ENCODE measurements at places on chromosomes 5 and 9. TPM values are rescaled to one million over a fixed set of nuclear protein-coding genes. Genes with fewer than 3 reads are reported as not detected.

GRCh38 chr9:125541840-125542243, 165.2 kb downstream of the MAPKAP1 start:
- DNase-seq, result peak; percentile 28

DNA sequence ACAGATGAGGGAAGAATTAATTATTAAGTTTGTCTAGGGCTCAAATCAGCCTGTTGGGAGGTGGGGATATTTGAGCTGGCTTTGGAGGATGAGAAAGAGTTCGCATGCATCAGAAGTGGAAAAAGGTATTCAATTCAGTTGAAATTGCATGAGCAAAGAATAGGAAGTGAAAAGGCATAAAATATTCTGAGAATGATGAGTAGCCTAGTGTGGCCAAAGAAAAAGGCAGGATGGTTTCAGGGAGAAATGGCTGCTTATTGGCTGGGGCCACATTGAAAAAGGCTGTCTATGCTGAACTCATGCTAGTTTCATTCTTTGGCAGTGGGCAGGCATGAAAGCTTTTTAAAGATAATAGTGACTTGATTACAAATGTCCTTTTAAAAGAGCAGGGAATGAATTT, 235.4 kb upstream of the RIOK2 start:
- no peak for DNase-seq

The MYMK gene
- total RNA-seq, result not detected

DNA sequence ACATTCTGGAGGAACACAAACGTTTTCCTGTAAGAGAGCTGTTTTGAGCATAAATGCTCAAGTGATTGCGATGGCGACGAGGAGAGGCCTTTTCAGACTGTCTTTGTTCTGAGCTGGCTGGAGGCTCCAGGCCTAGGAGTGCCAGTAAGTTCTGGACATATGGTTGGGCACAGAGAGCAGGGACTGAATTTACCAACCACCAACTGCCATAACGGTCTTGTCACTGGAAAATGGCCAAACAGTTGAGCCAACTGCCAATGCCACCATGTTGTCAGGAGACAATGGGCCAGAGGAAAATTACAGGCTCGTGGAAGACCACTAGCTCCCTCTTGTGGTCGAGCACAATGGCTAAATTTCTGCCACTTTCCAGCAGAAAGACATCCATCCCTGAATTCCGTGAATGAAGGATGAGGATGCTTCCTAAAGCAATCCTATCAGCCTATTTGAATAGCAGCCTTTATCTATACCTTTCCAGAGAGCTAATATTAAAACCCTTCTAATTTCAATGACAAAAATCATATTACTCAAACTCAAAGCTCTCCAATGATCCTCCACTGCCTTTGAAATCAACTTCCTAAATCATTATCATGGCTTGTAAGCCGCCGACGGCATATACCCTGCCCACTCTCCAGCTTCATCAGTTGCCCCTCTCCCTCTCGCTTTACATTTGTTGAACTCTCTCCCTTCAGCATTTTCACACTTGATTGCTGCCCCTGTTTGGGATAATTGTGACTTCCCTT, 66.9 kb upstream of the GLIS3 start:
- DNase-seq, result peak; percentile 53

GRCh38 chr5:6359555-6360322, 18.6 kb downstream of the MED10 start:
- no peak for DNase-seq

- DNase-seq, result no peak
These were observed 36.4 kb downstream of the POU5F2 start for GRCh38 chr5:93704996-93705395.

DNA sequence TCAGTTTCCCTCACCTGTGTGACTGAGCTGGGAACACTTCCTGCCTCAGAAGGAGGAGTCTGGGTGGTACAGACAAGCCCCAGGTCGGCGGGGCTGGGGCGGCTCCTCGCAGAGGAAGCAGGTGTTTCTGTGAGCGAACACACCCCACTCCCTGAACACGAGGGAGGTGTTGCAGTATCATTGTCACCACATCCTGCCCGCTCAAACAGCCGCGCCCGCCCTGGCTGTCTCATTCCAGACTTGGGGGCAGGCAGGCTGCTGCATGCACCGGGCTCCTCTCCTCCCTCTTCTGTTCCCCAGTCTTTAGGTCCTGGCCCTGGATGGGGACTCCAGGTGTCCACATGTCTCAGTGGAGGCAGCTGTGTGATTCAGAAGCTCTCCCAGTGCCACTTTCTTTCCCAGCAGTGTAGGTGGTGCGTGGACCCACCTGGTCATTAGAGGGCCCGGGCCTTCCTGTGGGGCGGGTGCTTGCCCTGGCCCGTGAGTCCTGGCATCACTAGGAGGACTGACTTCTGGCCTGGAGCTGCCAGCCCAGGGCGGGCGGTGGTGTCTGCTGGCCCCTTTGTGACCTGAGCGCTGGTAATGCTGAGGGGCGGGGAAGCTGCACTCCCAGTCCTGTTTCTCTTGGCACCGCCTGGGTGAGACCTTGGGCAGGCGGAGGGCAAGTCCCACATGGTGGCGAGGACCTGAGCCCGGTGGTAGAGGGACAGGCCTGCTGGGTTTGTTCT, 18.3 kb upstream of the PHYHD1 start:
- no peak for DNase-seq

DNA sequence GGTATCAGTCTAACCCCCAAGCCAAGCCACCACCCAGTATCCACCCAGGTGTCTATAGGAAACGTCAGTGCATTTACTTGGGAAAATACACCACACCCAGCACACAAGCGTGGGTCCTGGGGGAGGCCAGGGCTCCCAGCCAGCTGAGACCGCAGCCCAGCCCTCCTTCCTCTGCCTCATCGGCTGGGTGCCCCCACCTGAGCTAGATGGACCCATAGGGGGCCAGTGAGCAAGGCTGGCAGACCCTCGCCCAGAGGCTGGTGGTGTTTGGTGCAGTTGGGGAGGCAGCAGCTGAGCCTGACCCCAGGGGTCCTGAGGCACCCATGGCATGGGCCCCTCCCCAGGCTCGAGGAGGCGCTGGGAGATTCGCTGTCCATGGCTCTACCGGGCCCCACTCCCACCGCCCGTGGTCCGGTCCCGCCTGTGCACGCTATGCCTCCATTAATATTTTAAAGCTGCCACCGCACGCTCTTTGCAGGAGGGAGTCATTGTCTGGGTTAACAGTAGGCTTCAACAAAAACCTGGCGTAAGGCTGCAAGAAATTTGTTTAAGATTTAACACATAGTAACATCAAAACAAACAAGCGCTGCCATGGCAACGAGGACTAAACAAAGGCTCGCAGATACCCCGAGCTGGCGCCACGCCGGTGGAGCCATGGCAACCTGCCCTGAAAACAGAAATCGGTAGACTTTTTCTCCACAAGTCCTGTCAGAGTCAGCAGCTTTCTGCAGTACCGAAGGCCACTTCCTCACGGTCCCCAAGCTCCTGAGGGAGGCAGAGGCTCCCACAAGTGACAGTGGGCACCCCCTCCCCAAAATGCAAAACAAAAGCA, 20.6 kb downstream of the TPPP start:
- DNase-seq, result peak; percentile 82

DNA sequence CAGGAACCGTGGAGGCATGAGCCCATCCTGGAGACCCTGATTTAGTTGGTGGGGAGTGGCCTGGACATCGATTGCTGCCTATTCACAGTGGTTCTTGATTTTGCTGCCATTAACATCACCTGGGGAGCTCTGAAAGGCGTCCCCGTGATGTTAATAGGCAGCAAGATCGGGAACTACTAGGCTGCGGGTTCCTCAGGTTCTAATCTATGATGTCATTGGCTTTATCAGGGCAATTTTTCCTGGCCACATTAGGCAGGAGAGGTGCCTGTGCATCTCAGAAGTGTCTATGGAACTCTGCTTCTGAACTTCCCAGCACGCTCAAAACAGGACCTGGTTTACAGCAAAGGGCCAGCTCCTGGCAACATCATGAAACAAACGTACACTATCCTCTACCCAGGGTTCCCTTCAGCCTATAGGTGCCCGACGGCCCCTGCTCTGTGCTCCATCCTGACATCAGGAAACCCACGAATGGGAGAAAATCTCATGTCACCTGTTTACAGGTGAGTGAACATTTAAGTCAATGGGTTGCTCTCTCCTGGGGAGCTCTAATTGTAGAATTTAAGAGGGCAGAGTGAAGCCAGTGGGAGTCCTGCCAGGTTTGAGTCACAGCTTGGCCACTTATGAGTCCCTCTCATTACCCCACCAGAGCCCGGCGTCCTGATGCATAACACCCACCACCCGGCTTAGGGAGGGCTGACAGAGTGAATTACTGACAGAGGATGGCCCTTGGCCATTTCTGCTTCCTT, 49.4 kb downstream of the ROPN1L start:
- DNase-seq, result no peak

- DNase-seq, result peak; percentile 91
These were observed 30.1 kb downstream of the PTPA start for GRCh38 chr9:129141066-129142041.

DNA sequence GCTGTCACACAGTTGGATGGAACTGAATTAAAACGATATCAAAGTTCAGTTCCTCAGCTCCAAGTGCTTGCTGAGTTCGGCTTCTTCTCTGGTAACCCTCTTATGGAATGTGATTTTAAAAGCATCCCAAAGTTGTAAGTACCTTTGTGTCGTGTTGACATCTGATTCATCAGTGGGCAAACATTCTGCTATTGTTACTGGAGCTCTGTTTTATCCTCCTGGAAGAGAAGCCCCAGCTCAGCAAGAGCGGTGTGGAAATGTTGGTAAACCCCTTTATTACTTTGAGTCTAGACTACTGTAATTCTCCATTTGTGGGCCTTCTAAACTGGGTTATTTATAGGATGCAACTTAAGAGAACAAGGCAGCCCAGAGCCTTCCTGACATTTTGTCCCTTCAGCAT, 699.3 kb upstream of the WWC1 start:
- no peak for DNase-seq

GRCh38 chr9:35812025-35812602, at the start of gene SPAG8:
SPAG8 (minus strand) TSS chr9:35812262; CDS start chr9:35812147, 115 bp downstream.
- DNase-seq, result peak; percentile 90

The PCDHGC5 gene
- total RNA-seq, result 1.2 TPM

The COL27A1 gene
- 48.6 TPM for total RNA-seq

The GNAQ gene
- 61.8 TPM for total RNA-seq

The ZSWIM6 gene
- 25.7 TPM for total RNA-seq

- DNase-seq, result no peak
These were observed 111.7 kb downstream of the KCNN2 start for GRCh38 chr5:114473541-114473940.

The OBP2B gene
- total RNA-seq, result not detected

DNA sequence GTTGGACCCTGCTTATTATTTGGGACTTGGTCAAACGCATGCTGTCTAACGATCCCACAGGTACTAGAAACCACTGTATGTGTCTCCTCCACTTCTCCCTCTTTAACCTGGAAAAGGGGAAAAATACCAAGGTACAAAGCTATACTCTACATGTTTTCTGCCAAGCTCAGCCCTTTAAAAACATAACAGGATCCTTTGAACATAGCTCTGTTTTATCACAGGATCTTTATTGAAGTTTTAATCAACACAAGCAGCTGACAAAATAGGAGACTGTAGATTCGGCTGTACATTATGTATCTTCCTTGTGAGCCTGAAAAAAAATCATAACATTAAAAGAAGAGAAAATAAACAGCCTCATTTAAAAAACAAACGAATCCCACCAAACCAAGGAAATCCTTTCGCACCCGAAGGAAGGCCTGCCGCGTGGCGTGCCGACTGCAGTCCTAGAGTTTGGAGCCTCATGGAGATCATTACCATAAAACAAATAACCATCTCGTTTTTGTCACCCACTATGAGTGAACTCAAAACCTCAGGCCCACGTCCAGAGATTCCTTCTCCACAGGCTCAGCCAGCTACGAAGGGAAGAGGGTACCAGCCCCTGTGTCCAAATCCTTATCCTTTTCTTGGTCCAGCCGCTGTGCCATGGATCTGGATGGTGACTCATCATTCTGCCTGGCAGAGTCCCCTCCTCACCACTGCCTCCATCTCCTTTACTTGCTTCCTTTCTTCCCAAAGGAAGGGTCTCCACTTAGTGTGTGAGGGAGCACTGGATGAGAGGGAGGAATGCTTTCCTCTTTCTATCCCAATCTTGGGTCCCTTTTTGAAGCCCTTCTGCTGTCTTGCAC, 651.1 kb downstream of the CCDC171 start:
- no peak for DNase-seq

- DNase-seq, result no peak
These were observed 123.1 kb upstream of the PJA2 start for GRCh38 chr5:109532773-109533364.

GRCh38 chr9:129994882-129995281, 48.1 kb downstream of the FNBP1 start:
- peak; percentile 69 for DNase-seq

DNA sequence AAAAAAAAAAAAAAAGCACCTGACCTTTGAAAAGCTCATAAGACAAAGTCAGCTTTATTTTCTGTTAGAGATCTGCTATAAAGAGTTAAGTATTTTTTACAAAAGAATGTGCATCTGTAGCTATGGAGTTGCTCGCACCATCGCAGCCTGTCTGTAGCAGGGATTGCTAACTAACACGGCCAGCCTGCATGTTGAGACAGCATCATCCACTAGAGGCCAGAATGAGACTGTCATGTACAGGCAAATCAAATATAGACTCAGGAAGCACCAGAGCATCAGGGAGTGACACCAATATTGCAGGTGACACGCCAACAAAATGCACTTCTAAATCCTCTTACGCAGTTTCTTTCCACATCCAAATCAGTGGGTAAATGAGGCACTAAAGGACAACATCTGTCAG, 136.3 kb upstream of the RASEF start:
- peak; percentile 65 for DNase-seq

DNA sequence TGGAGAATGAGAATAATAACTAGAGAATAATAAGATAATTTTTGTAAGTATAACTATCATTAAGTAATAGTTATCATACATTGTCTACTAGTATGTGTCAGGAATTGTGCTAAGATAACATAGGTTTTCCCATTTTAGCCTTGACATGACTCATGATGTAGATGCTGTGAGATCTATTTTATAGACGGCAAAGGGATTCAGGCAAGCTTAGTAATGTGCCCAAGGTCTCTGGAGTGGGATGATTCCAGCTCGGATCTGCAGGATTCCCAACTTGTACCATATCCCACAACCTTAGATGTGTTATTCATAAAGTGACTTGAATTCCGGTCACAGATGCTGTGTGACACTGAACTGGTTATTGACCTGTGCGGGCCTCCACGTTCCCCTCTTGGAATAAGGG, 51.5 kb downstream of the IL31RA start:
- DNase-seq, result no peak

The MSX2 gene
- not detected for total RNA-seq

- DNase-seq, result no peak
These were observed 99.3 kb downstream of the AMBP start for GRCh38 chr9:113978725-113979342.

DNA sequence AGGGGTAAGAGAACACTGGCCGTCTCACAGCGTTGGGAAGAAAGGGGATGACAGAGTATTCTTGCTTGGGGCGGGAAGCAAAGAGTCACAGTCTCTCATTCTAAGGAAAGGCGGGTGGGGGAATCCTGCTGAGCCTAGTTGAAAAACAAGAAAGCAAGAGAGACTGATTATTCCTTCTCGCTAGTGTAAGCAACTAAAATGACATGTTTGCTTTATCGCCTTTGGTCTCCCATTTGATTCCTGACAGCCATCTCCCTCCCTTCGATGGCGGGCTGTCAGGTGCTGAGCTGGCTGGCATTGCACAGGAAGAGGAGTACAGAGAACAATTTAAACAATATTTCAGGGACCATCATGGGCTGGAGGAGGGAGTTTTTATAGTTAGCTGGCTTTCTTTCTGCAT, 331.3 kb downstream of the ASTN2 start:
- no peak for DNase-seq

All from endothelial cell of umbilical vein (primary cell).